ENCODE measurements at places on chromosomes 1 and 21.

DNA sequence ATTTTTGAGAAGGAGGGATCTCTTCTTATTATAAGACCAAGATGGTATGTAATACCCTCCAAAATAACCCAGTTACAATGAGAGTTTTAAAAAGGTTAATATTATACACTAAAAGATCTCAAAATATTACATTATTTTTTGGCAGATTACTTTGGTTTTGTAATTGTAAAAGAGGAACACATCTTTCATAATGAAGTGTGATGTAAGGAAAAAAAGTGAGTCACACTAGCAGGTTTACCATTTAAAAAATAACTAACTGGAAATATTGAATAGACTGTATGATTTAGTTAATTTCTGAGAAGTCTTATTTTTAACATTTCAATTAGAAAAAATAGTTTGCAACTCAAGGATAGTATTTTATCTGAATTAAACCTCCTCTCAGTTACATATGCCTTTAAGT is 1.1 kb downstream of the F5 start:
- no peak for DNase-seq

- DNase-seq: no peak
Observed at GRCh38 chr1:33653226-33653625, 180.8 kb downstream of the ZSCAN20 start.

- DNase-seq: no peak
Observed at GRCh38 chr1:180157108-180157507, 2.4 kb downstream of the QSOX1 start.

DNA sequence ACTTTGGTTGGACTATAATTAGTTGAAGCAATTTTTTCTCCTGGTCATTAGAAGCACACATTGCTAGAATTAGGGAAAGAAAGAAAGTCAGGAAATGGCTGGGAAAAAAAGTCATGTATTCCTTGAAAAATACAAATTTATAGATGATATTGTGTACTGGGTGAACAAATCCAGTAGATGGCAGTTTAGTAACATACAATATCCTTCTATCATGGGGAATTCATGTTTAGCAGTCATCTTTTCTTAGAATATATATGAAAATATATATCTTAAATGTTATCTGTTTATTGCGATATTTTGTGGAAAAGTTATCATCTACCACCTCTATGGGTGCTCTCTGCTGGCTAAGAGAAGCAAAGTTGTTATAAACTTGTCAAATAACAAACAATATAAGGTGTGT is 13.1 kb upstream of the ZRANB2 start:
- DNase-seq: no peak

- no peak for DNase-seq
Observed at GRCh38 chr21:15050568-15051377, 14.0 kb downstream of the NRIP1 start.

GRCh38 chr1:226659641-226660040 is 79.4 kb downstream of the ITPKB start:
- no peak for DNase-seq

GRCh38 chr1:105072446-105072845 is 1322.7 kb downstream of the AMY1C start:
- no peak for DNase-seq

- DNase-seq: no peak
Observed at GRCh38 chr1:8974551-8974950, 28.9 kb downstream of the CA6 start.

GRCh38 chr1:27865821-27866220 is 6.5 kb upstream of the THEMIS2 start:
- no peak for DNase-seq

- DNase-seq: no peak
Observed at GRCh38 chr1:92973203-92973897, 12.1 kb upstream of the DIPK1A start.

DNA sequence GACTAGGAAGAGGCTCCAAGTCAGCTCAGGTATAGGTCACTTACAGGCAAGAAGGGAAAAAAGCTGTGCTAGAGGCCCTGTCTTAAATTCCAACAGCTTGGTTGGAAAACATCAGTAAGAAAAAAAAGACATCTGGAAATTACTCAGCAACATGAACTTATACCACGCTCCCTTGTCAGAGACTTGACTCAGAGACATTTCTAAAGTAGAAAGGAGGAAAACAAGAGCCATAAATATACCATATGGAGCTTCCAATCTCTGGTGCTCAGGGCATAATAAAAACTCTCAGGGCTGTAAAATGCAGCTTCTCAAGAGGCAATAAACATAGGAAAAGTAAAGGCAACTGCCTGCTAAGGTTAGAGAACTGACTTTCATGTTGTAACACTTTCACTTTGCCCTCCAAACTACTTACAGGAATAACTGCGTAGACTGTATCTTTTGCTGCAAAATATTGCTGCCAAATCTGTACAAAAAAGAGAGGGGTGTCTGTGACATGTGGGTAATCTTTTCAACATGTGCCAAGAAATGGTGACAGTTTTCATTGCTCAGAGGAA is 14.7 kb downstream of the ATPAF1 start:
- DNase-seq: no peak

DNA sequence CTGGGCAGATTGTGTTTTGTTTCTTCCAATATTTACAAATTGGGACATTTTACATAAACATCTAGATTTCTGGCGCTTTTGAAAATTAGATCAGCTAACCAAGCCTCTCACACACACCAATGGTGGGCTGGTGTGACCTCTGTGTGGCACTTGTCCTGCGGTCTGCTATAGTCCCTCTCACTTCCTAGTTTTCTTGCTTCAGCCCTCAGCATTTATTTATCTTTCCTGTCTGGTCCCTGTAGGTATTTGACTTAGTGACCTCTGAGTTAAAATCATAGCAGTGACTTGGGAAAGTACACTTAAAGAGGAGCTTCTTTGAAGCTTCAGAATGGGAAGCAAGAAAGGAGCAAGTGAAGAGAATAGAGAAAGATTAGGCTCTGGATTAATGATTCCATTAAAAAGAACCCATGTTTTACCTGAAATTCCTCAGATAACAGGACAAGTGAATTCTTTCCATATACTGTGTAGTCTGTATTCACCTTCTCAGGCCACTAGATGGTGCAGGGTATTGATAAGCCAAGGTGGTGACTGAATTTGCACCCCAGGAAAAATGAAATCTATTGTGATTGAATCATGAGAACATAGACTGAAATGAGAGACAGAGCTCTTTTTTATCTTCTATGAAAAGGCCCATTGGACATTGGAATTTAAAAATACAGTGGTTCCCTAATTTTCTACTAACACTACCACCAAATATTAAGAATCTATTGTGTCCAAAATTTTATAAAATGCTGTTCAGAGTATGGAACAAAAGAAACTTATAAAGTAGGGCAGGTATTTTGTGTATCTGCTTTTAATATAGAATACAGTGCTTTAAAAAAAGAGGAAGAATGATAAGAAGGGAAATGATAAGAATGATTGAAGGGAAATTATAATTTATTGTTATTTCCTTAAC is 7.1 kb upstream of the DIPK1A start:
- DNase-seq: no peak

GRCh38 chr1:30731806-30732276 is 8.5 kb upstream of the MATN1 start:
- no peak for DNase-seq

GRCh38 chr1:3522564-3523265 is 68.2 kb downstream of the ARHGEF16 start:
- no peak for DNase-seq

- no peak for DNase-seq
Observed at GRCh38 chr1:201147396-201148015, 6.8 kb downstream of the TMEM9 start.

DNA sequence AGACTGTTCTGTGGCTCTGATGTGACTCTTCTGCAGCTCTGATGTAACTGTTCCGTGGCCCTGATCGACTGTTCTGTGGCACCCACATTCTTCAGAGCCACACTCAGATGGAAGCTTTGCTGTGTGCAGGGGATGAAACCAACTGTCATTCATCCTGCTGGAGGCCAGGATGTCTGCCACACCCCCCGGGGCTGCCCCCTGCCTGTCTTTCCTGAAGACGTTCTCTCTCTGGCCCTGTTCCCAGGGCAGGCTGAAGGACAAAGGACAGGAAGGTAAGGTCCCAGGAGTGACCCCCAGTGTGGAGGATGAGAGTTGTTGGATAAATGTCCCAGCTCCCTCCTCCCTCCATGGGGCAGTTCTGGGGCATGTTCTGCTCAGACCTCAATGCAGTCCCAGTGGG is 29.4 kb upstream of the UMODL1 start:
- no peak for DNase-seq

DNA sequence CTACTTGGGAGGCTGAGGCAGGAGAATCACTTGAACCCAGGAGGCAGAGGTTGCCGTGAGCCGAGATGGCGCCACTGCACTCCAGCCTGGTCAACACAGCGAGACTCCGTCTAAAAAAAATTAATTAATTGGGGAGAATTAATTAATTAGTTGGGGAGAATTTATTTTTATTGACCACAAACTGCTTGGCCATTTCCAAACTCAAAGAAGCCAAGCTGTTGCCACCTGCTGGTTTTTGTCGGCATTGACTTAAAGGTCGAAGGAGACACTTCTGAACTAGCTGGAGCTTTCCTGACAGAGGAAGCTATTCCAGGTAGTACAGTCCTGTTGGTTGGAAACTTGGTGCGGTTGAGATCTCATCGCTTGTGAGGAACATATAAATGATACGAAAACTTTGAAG is 13.1 kb downstream of the MAP1LC3C start:
- no peak for DNase-seq

DNA sequence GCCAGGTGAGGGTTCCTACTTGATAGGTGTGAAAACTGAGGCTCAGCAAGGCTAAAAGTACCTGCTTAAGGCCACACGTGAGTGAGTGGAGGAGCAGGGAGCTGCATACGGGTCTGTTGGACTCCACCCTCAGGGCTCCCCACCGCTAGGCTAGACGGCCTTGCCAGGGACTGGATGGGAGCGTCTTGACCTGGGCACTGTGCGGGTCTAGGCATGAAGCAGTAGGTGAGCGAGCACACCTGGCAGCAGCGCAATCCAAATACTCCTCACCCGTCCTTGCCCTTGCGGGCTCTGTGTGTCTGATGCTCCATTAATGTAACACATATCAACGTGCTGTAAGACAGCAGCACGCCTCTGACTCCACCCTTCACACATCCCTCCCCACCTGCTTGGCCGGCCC is 94.0 kb downstream of the LACTBL1 start:
- no peak for DNase-seq

GRCh38 chr1:161198897-161199431 is at the start of gene ADAMTS4:
TSS of gene ADAMTS4 (minus strand) at chr1:161199054. CDS start at chr1:161198627, 427 bp downstream.
- no peak for DNase-seq

- no peak for DNase-seq
Observed at GRCh38 chr21:29540289-29540688, 241.6 kb downstream of the BACH1 start.

- no peak for DNase-seq
Observed at GRCh38 chr1:165842023-165842670, 14.7 kb downstream of the UCK2 start.

- DNase-seq: no peak
Observed at GRCh38 chr1:47926461-47926999, 70.7 kb downstream of the TRABD2B start.

DNA sequence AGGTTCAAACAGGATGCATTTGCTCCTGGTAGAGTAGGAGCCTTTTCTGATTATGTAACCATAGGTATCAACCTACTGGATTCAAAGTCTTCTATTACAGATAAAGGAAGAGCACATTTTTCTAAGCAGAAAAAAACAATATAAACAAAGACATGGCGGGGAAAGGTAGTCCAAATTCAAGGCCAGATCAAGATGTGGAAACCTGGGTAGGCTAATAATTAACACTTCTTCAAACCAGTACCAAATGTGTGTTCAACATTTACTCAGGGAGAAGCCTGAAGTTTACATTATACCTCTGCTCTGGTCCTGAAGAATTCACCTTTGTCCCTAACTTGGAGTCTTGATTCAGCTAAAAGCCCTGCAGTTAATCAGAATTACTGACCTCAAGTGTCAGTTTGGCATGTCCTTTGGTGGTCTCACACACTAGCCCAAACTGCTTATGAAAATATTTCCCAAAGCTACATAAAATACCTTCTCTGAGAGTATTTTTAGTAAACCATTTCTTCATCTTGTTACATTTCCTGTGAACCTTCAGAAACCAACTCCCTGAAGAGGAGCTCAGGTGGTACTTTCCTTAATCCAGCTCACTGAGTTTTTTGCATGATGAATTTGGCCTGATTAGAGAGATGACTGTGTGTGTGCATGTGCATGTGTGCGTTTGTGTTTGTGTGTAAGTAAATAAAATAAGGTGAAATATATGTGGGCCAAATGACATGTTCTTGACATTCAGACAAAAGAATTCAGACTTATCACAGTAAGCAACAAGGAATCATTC is 70.2 kb downstream of the TOR3A start:
- no peak for DNase-seq
